ENCODE measurements at places on chromosomes 11 and 22.
A peak's percentile ranks its signal among the peaks of the same experiment; 100 is the strongest.

- no peak for DNase-seq
Measured at GRCh38 chr11:17313349-17314231, 37.1 kb downstream of the NUCB2 start.

GRCh38 chr22:17925431-17925841 lies 98.9 kb downstream of the MICAL3 start:
- DNase-seq = no peak

DNA sequence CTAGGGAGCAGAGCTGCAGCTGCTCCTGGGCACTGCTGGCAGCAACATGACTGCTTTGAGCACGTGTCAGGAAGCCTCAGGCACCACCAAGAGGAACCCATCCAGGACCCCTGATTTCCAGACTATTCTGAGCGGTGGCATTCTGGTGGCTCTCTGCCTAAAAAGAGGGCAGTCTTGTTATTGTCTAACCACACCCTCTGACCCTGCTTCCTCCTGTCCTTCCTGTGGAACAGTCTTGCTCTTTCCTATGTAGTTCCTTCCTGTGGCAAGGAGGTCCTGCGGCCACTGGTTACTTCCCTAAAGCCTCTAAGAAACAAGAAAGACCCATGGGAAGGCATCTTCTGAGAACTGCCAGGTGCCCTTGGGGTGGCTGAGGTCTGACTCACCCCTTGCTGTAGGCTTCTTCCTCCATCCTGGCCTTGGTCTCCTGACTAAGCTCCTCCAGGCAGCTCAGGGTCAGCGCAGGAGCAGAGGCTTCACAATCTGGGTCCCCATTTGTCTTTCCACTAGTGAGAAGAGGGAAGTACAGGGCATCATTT lies 13.1 kb upstream of the LYVE1 start:
- no peak for DNase-seq

DNA sequence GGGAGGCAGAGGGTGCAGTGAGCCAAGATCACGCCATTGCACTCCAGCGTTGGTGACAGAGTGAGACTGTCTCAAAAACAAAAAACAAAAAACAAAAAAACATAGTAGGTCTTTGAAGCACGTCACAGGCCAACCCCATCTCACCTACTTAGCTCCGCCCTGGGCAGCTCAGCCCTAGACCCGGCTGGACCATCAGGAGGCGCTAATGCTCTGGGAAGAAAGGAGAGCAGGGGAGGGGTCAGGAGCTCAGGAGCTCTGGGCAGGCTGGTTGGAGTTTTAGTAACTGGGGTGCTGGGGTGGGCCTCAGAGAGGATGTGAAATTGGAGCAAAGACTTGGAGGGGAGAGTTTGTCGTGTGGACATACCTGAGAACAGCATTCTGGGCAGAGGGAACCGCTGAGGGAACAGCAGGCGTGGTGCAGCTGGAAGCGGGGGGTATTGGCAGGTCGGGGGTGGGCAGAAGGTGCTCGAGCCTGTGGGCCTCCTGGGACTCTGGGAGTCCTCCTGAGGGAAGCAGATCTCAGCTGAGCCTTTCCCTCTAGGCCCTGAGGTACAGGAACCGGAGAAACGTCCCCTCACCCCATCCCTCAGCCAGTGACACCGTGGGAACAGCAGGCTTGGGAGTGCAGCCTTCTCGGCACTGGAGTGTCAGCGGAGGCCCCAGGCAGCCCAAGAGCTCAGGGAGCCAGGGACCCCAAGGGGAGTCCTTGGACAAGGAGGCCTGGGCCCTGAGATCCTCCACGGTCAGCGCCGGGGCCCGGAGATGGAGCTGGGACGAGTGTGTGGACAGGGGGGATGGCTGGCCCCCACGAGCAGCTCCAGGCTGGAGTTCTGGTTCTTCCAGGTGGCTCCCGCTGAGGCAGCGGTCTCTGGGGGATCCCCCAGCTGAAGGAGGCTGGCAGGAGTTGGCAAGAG lies 2.2 kb upstream of the RPS6KA4 start:
- DNase-seq = peak; percentile 76

- DNase-seq = peak; percentile 41
Measured at GRCh38 chr11:125903711-125904659, at the start of gene DDX25. TSS of gene DDX25 (plus strand) at chr11:125904508. CDS start at chr11:125904518, 10 bp downstream.

GRCh38 chr11:65444314-65445051 lies 21.9 kb downstream of the NEAT1 start:
- DNase-seq = peak; percentile 62

GRCh38 chr11:68521969-68522652 lies 61.6 kb downstream of the PPP6R3 start:
- DNase-seq = no peak
